ENCODE measurements at places on chromosomes 4 and X.

- no peak for DNase-seq
Measured at GRCh38 chr4:82248903-82249632, 124.7 kb downstream of the HNRNPD start.

DNA sequence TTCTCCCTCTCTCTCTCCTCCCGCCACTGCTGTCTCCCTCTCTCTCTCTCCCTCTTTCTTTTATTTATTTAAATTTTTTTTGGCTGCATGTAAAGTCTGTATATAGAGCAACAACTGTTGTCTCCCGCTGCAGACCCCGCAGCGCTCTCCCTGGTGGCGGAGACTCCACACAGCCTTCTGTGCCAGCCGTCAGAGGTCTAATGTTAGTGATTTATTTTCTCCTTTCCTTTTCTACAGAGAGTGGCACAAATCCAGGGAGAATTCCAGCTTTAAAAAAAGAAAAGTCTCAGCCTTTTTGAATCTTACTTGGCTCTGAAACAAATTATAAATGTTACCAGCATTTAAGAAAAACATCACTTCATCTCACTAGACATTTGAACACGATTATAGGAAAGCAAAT, 106.2 kb downstream of the FAM9B start:
- no peak for DNase-seq

GRCh38 chr4:79874197-79874596, 198.8 kb downstream of the ANTXR2 start:
- DNase-seq: no peak

- DNase-seq: no peak
Measured at GRCh38 chr4:68272380-68272779, 26.9 kb upstream of the TMPRSS11B start.

- DNase-seq: no peak
Measured at GRCh38 chr4:152990471-152991131, 54.5 kb downstream of the FHDC1 start.

GRCh38 chr4:146470604-146471003, 51.1 kb downstream of the SLC10A7 start:
- DNase-seq: no peak

GRCh38 chr4:8344377-8344776, 74.8 kb downstream of the HTRA3 start:
- DNase-seq: no peak

- DNase-seq: no peak
Measured at GRCh38 chr4:56082829-56083228, 134.1 kb downstream of the CEP135 start.

GRCh38 chrX:155673338-155673737, 60.6 kb upstream of the TMLHE start:
- no peak for DNase-seq

GRCh38 chr4:60822986-60823385, 377.1 kb upstream of the ADGRL3 start:
- DNase-seq: no peak

DNA sequence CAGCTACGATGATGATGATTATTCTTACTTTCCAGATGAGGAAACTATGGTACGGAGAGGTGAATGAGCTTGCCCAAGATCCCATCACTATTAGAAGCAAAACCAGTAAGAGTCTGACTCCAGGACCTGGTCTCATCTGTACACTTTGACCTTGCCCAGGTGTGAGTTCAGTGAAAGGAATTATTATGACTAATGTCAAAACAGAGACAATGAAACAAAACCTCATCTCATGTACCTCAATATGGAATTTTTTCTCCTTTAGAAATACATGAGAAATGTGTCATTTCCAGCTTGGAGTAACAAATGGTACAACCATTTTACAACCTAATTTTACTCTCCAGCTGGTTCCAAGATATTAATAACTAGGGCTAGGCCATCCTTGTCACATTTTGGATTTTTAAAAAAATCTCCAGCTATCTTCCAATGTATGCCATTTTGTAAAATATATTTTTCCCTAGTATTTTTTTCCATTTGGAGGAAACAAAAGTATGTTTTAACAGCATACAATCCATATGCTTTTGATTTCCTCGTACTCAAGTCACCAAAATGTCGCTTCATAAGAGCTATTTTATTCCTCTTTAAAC, 213.8 kb downstream of the PTTG2 start:
- DNase-seq: no peak

GRCh38 chrX:116667346-116668134, 204.8 kb upstream of the CT83 start:
- DNase-seq: no peak

Data from HFF-Myc (cell line).